ENCODE measurements at places on chromosomes 13 and 19.

GRCh38 chr13:31629085-31629780 is 110.1 kb upstream of the RXFP2 start:
- DNase-seq, result no peak

DNA sequence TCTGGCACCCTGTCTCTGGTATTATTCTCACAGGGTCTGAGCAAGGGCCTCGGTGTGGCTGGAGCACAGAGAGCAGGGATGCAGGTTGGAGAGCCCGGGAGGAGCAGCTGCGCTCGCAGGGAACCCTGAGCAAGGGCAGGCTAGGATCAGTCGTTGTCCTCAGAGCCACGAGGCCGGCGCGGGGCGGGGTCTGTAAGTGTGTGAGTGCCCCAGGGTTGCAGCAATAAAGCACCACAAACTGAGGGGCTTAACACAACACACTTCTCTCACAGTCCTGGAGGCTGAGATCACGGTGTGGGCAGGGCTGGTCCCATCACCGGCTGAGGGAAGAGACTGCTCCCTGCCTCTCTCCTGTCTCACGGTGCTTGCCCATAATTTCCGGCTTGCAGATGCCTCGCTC is 38.5 kb upstream of the GGACT start:
- no peak for DNase-seq

- no peak for DNase-seq
Observed at GRCh38 chr19:40235238-40236025, 8.9 kb upstream of the CCNP start.

GRCh38 chr19:40091205-40092129 is 724 bp upstream of the ZNF780A start:
- no peak for DNase-seq

- DNase-seq, result no peak
Observed at GRCh38 chr19:42028304-42029216, 34.5 kb upstream of the ATP1A3 start.

GRCh38 chr13:19618977-19619376 is 14.5 kb upstream of the MPHOSPH8 start:
- no peak for DNase-seq

DNA sequence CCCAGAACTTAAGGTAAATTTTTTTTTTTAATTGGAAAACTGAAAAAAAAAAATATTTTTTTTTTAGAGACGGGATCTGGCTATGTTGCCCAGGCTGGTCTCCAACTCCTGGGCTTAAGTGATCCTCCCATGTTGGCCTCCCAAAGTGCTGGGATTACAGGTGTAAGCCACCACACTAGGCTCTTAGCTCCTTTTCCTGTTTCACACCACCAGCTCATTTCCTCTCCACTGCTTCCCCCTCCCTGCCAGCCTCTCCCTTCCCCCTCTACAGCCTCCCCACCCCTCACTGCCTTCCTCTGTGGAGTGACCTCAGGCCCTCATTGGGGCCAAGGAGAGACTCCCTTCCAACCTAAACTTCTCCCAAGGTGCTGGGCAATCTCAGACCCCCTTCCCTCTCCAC is 4.2 kb upstream of the GIPR start:
- no peak for DNase-seq

- DNase-seq, result no peak
Observed at GRCh38 chr13:41577436-41577835, 120.1 kb downstream of the RGCC start.

- no peak for DNase-seq
Observed at GRCh38 chr13:43797159-43797558, 10.4 kb upstream of the ENOX1 start.

DNA sequence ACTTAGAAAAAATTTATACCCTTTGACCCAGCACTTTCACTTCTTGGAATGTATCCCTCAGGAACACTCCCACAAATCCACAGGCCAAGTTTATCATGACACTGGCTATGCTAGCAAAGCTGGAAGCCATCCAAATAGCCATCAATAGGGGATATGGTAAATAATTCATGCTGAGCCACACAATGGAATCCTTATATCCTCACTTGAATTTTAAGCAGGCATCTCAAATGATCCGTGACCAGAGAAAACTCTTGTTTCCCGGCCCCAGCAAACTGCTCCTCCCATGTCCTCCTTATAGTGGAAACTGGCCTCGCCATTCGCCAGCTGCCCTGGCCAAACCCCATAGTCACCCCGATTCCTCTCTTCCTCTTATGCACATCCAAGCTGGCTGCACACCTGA is 37.6 kb downstream of the GRIK5 start:
- no peak for DNase-seq

DNA sequence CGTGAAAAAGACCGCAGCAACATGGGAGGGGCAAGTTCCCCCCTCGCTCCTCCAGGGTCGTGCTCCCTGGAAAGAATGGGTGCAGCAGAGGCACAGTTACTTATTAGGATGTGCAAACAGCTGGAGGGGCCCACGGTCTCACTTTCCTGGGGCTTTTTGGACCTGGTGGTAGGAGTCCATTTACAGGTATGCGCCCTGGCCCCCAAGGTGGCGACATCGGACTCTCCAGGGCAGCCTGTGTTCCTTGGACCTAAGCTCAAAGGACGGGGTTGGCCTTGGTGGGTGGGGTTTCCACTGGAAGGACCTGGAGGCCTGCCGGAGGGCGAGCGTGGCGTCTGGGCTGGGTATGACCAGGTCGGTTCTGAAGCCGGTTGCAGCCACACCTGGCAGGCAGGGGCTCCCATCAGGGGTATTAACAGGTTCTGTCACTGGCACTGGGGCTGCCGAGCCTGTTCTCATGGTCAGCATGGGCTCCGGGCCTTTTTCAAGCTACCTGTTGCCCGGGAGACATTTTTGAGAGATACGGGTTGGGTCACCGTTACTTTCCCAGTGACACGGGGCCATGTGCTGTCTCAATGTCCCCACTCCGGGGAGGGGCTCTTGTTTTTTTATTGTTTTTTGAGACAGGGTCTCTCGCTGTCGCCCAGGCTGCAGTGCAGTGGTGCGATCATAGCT is 5.9 kb downstream of the ZFR2 start:
- DNase-seq, result no peak

DNA sequence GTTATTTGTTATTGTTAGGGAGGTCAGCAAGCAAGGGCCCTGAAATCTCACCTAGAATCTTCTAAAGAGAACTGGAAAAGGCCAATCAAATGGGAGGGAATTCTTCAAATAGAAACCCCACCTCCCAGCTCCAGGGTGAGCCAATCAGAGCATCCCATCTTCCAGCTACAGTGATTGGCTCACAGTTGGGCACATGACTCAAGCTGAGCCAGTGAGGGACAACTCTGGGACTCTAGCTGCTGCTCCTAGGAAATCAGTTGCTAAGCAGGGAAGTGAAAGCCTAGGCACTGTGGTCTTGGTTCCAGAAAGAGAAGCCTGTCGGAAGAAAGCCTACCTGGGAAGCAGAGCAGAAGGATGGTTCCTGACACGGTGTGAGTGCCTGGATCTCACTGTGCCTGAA is 13.4 kb downstream of the TM6SF2 start:
- no peak for DNase-seq
